ENCODE measurements at places on chromosomes 2 and 18.

- no peak for DNase-seq
Measured at GRCh38 chr2:62215306-62216064, 19.6 kb downstream of the B3GNT2 start.

- DNase-seq = no peak
Measured at GRCh38 chr2:18247282-18248110, 313.0 kb downstream of the RDH14 start.

- DNase-seq = no peak
Measured at GRCh38 chr18:74512321-74513053, 16.3 kb downstream of the CNDP2 start.

- DNase-seq = no peak
Measured at GRCh38 chr2:188306271-188306670, 14.6 kb downstream of the GULP1 start.

GRCh38 chr18:46676182-46676835 lies 19.3 kb upstream of the LOXHD1 start:
- DNase-seq = peak; percentile 88

- DNase-seq = no peak
Measured at GRCh38 chr2:148943097-148943496, 68.1 kb downstream of the KIF5C start.

DNA sequence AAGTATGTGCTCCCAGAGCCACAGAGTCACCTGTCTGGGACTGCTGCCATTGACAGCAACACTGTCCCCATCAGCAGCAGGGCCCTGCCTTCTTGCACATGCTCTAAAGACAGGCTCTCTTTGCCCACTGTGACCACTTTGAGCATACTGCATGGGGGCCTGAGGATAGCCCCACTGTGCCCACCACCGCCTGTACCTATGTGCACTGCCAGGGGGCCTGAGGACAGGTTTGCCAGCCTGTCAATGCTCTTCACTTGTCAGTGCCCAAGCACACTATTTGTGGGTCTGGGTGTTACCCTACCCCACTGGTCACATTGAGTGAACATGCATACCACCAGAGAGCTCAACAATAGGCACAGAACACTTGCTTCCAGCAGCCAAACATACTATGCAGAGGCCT lies 1137.0 kb upstream of the FANCL start:
- DNase-seq = no peak

DNA sequence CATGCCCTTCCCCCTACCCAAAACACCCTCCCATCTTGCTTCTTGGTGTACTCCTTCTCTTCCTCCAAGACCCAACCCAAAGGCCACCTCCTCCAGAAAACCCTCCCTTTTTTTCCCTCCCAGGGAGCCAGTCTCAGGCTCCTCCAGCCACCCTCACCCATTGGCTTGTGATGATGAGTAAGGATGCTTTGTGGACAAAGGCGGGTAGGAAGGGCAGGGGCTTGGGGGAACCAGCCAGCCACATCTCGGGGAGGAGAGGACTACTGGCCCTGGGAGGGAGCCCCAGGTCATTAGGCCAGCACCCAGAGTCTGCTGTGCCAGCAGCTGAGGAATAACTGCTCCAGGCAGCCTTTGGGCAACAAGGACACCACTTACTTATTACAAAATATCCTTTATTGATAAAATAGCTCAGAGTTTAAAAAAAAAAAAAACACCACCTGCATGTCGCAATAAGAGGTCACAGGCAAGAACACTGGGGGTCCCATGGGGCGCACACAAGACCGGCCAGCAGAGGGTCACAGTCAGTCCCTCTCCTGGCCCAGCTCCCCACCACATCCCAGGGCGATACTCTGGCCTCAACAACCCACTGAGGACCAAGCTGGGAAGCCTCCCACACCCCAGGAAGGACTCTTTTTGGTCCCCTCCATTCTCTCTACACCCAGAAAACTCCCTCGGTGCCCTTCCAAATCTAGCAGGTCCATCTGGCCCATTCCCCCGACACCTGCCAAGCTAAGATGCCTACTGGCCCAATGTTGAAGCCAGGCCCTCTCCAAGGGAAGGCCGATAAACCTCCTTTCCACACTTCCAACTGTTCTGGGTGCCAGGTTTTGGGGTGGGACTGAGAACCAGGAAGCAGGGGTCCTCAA lies 3.6 kb downstream of the ADRA2B start:
- DNase-seq = no peak

DNA sequence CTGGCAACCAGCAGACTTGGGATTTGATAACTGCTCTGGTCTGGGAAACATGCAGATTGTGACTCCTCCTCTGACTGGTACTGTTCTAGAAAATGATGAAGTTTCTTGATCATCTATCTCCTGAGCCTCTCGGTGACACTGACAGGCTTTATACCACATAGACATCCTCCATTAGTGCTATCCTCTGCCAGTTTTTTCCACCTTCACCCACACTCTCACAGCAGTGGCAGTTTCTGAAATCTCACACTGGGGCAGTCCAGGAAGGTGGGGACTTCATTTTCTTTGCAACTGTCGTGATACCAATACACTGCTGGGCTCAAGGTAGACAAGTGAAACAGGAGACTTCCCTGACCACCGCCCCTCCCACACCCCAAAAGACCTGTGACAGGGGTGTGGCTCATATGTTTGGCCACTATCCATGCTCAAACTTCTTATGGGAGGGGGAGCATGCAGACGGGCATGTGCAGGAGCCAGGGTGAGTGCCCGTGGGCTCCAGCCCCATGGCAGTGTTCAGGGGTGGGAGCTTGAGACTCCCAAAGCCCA lies 66.3 kb upstream of the RMDN2 start:
- no peak for DNase-seq

- DNase-seq = no peak
Measured at GRCh38 chr2:118854507-118855345, 7.3 kb upstream of the EN1 start.

GRCh38 chr2:190443778-190444481 lies 35.8 kb downstream of the MFSD6 start:
- DNase-seq = no peak

GRCh38 chr2:47607005-47607679 lies 175.8 kb upstream of the MSH6 start:
- DNase-seq = no peak

DNA sequence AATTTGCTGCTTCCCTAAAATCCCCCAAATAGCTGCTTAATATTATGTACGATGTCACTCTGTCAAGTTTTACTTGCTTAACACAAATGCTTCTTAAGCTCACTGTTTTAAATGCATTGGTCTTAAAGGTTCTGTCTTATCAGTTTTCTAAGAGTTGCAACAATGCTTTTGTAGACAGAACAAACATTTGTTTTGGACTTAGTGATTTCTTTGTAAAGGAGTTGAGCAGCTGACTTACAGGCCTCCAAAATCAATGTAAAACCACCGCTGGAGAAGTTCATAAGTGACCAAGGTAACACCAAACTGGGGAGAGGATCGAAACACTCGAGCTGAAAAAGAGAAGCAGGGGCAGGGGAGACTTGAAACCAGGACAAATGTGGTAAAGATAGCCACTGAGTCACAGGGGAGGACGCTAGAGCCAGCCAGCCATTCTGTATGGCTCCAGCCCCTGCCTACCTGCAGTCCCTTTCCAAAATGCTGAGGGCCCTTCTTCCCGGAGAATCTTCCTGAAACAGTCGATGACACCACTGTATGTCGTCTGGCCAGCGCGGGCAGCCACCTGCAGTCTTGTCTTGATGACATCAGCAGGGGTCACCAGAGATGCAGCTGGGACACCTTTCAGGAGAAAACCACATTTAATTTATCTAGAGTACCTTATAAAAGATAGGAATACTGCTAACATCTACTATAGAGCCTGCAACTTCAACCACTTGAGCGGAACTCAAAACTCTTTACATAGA lies 100.2 kb downstream of the DYNC1I2 start:
- no peak for DNase-seq

DNA sequence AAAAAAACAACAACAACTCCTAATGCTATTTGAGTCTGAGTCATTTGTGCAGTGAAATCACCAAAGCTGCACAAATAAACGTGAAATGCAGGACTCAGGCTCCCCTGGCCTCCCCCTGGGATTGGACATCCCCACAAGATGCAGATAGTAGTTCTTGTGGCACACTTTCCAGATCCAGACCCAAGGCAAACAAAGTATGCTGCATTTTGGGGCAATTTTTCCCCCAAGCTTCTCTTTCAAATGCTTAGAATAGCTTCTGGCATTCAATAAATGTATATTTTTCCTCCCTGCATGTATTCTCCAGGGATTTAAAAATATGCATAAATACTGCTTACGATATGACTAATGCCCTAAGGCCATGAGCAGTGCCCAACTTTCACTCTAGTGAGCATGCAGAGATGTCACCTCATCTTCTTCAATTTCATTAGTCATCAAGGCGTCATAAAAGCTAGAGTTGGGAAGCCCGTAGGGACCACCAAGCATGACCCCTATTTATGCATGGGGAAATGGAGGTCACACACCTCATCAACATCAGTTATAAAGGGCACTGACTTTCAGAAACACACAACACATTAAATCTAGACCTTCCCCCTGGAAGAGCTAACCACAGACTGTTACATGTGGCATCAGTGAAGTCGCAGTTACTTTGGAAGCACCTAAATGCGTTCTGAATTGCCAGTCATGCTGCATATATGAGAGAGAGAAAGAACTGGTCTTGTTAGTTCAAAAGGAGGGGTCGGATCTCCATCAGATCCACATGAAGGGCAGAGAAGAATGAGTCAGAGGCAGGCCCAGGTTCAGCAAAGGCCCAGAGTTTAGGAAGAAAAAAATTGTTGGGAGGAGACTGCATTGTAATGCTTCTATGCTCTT lies 374.1 kb downstream of the LPIN1 start:
- DNase-seq = no peak

GRCh38 chr2:241613017-241613780 lies 23.8 kb downstream of the THAP4 start:
- peak; percentile 6 for DNase-seq

DNA sequence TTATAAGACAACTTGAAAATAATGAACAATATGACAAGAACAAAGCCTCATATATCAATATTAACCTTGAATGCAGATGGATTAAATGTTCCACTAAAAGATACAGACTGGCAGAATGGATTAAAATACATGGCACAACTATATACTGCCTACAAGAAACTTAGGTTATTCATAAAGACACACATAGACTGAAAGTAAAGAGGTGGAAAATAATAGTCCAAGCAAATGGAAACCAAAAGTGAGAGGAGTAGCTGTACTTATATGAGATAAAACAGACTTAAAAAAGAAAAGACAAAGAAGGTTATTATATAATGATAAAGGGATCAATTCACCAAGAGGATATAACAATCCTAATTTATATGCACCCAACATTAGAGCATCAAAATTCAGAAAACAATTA lies 18.2 kb downstream of the LMAN1 start:
- no peak for DNase-seq

DNA sequence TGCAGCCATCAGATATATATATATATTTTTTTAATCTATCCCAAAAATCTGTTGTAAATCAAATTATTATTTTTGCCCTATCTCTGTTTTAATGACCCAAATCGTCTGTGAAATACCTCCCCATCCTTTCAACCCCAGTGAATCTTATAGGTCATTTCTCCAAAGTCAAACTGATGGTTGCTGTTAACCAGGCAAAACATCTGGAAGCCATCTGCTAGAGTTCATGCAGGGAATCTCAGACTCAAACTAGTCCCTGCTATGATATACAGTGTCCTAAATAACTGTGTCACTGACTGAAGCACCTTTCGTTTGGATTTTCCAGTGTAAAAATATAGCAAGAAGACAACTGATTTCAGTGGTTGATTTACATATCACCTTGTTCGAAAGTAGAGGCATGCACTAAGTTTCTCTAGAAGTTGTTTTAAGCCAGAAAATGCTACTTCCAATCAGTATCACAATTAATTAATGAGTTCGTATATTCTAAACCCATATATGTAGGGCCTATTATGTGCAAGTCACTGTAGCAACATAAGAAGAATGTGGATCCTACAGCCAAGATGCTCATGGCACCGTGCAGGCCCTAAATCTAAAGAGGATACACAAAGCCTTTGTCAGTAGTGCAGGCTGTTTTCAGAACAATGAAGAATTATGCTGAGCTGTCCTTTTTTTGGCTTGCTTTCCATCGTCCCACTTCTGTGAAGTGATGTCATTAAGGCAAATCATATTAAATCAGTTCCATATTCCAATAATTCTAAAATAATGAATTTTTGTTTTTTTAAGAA lies 566.0 kb downstream of the STK39 start:
- no peak for DNase-seq

DNA sequence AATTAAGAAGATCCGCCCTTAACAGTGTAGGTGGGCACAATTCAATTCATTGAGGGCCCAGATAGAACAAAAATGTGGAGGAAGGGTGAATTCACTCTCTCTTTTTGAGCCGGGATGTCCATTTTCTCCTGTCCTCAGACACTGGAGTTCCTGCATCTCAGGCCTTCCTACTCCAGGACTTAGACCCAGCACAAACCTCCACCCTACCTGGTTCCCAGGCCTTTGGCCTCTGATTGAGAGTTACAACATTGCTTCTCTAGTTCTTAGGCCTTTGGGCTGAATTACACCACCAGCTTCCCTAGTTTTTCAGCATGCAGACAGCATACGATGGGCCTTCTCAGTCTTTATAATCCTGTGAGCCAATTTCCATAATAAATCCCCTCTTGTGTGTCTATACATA lies 87.8 kb upstream of the TMEM17 start:
- no peak for DNase-seq

GRCh38 chr2:165114346-165114939 lies 89.4 kb downstream of the SCN3A start:
- DNase-seq = no peak

- no peak for DNase-seq
Measured at GRCh38 chr2:99032786-99033185, 96.8 kb upstream of the CRACDL start.

GRCh38 chr2:223759569-223760430 lies 77.6 kb downstream of the AP1S3 start:
- no peak for DNase-seq

- no peak for DNase-seq
Measured at GRCh38 chr2:230878599-230879188, 14.0 kb downstream of the ITM2C start.

DNA sequence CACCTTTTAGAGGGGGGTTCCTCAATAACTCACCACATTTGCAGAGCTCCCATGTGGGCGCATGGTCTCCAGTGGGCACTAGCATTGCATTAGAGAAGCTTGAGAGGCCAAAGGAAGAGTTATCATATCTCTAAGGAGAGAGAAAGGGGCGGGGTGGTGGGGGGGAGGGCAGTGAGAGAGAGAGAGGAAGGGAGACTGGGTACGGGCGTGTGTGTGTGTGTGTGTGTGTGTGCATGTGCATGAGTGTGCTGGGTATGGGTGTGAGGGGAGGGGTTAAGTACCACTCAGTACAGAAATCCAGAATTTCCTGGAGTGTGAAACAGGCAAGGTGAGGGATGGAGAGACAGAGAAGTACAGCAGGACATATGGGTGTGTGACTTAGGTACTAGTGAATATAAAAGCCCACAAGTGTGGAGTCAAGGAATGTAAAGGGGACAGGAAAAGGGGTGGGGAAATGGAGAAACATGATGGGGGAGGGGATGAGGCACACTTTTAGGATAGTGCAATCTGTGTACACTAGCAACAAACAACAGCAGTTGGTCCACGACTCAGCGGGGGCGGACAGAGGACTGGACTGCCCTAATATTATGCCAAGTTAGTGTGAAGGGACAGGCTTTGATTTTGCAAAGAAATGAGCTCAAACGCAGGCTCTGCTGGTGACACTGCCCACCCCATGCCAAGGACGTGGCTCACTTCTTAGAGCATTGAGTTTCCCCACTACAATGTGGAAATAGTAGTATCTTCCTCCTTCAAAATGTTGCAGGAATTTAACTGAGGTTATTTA lies 91.3 kb downstream of the SPRED2 start:
- DNase-seq = no peak
